ENCODE measurements at places on chromosomes 1 and 21.

GRCh38 chr1:41390166-41390565 is 28.9 kb downstream of the FOXO6 start:
- DNase-seq: no peak

DNA sequence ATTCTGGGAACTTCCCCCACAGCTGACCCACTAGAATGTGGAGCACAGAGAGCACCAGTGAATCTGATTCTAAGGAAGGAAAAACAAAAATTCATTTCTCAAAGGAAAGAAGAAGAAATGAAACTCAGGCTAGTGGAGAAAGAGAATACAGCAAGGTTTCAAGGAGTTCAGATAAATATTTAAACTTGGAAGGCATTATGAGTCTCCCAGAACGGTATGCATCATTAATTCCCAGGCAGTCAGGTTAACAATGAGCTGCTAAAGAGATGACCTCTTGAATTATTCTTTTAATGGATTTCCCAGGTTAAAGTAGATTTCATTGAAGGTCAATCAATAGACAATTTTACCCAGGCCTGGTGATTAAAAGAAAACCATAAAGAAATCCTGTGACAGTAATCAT is 103.6 kb upstream of the KAZN start:
- no peak for DNase-seq

DNA sequence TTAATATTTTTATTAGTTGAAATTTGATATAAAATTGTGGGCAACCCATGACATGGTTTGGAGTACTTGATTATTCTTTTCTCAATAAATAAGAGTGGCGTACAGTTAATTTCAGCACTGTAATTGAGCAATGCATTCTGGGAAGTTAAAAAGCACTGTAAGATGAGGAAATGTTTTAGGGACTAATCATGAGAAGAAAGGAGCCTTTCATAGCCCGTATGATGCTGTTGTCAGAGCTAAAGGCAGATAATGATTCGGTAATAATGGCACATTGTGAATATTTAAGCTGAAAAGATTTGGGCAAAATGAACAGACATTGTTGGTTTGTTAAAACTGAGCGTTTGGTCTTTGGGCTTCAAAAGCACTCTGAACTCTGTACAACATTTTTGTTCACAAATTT is 139.3 kb downstream of the NFIA start:
- DNase-seq: no peak

DNA sequence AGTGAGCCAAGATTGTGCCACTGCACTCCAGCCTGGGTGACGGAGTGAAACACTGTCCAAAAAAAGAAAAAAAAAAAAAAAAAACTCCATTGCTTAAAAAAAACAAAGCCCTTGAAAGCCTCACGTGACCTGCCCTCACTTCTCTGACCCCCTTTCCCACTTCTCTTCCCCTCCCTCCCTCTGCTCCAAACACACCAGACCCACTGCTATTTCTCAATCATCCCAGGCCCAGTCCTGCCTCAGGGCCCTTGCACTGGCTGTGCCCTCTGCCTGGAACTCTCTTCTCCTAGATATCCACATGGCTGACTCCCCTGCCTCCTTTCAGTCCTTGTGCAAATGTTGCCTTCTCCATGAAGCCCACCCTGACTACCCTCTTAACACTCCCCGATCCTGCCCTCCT is 45.4 kb upstream of the TARDBP start:
- no peak for DNase-seq

DNA sequence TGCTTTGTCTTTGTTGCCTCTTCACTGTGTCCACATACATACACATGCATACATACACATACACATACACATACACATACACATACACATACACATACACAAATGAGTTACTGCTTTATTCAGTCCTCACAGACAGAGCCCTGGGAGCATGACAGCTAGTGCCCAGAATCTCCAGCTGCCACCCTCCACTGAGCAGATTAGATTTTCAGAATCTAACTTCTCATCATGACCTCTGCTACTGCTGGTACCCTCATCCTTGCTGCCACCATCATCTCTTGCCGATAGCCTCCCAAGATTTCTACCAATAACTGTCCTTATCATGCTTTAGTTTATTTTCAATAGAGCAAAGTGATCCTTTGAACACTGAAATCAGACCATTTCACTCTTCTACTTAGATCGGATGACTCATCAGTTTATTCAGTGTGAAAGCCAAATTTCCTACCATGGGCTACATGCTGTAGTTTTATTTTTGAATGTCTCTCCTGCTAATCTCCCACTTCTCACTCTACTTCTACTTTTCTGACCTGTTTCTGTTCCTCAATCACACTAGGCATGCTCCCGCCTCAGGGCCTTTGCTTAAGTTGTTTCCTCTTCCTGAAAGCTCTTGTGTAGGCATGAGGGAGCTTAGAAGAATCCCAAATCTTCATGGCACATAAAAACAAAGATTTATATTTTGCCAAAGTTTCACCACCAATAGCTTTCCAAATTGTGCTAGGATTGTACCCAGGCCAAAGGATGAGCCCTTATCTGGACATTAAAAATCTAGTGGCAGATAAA is 43.0 kb downstream of the ATP6V1G3 start:
- no peak for DNase-seq

- no peak for DNase-seq
Observed at GRCh38 chr1:61245696-61246400, 163.5 kb downstream of the NFIA start.

DNA sequence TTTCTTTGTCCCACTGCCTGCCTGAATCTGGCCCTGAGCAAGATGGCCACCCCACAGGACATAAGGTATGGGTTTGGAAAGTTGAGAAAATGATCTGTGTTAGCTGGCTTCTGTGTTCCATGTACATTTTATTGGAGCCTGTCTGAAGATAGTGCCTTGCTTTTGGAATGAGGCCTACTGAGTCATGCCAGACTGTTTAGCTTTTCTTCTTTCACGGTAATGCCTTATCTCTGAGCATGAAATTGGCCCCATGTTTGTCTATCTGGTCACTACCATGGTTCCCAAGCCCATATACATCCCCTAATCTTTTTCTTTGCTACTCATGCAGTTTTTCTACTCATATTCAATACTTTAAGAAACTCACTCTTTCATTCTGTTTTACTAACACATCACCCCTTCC is 85.1 kb upstream of the LMO4 start:
- DNase-seq: no peak

GRCh38 chr1:56411484-56412180 is 167.7 kb downstream of the PLPP3 start:
- DNase-seq: no peak

- no peak for DNase-seq
Observed at GRCh38 chr1:228899421-228899956, 164.2 kb downstream of the RHOU start.

Data from stimulated activated naive CD8-positive, alpha-beta T cell treated with anti-CD3 and anti-CD28 coated beads, Interleukin-15, Interleukin-2, amounts not matched to agents 100 U/mL and 50 U/mL, for 24 hours (primary cell).